ENCODE measurements at places on chromosomes 6 and 20. TPM values are rescaled to one million over a fixed set of nuclear protein-coding genes. Genes with fewer than 3 reads are reported as not detected.
A peak's percentile ranks its signal among the peaks of the same experiment; 100 is the strongest.

- H3K4me1 ChIP-seq = peaks cover 5% of the 10 kb centered on the region
- H3K4me3 ChIP-seq = no peak overlapping the region
- no peaks in the 10 kb centered on the region for H3K27me3 ChIP-seq
- no peak for DNase-seq
- H3K36me3 ChIP-seq = peaks cover 15% of the 10 kb centered on the region
- H3K27ac ChIP-seq = no peak overlapping the region
Observed at GRCh38 chr20:21238818-21239536, 64.2 kb upstream of the XRN2 start.

CLIC5 gene
- not detected for total RNA-seq

MUC21 gene
- total RNA-seq = not detected

LPA gene
- total RNA-seq = not detected

DNA sequence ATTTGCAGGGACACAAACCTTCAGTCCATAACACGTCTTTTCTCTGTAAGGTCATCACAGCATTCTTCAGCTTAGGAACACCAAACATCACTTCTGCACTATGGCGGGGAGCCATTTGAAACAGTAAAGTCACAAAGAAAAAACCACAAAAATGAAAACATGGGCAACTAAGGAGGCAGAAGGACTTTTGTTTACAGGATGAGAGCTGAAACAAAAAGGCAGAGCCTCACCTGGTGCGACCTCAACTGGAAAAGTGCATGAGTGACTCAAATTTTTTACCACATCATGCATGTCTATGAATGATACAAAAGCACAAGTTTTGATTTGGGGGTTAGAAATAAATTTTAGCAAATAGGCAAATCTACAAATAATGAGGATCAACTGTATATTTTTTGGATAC is 68.2 kb upstream of the TNFAIP3 start:
- H3K36me3 ChIP-seq = peaks cover 11% of the 10 kb centered on the region
- H3K27me3 ChIP-seq = no peaks in the 10 kb centered on the region

LAMA2 gene
- 3.9 TPM for total RNA-seq

SLC22A3 gene
- 0.20 TPM for total RNA-seq

- no peak for DNase-seq
- no peak overlapping the region for H3K4me3 ChIP-seq
- no peaks in the 10 kb centered on the region for H3K36me3 ChIP-seq
- no peaks in the 10 kb centered on the region for H3K4me1 ChIP-seq
- H3K27ac ChIP-seq = no peak overlapping the region
- no peaks in the 10 kb centered on the region for H3K27me3 ChIP-seq
Observed at GRCh38 chr20:14544688-14545087, 207.3 kb upstream of the FLRT3 start.

FOXQ1 gene
- 5.6 TPM for total RNA-seq

DNA sequence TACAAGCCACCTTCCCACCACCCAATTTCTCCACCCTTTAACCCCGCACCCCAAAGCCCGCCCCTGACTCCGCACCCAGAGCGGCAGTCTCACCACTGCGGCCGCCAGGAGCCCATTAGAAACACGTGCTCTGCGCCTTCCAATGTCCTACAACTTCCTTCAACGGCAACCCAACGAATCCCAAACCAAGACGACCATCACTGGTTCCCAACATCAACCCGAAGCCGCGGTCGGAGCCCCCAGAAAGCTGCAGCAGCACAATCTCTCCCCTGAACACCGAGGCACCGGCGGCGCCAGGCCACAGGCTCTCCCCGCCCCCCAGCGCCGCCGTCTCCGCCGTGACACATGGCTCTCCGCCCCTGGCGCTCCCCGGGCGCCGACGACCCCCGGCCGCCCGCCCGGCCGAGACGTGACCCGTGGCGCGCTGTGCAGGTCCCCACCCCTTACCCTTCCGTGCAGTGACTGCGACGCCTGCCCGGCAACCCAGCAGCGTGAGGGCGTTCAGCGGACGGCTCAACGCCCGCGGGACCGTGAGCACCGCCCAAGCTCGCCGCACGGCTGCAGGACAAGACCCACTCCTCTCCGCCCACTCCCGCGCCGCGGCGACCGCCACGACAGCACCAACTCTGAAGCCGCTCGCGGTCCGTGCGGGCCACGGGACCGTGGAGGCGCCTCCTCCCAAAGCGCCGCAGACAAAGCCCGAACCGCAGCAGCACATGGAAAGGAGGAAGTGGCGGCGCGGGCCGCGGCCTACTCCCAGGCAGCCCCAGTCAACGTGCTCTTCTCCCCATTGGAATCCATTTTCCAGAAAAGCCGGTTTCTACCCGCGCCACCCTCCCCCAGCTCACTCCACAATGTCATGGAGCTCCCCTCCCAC is 551 bp downstream of the SYNCRIP start:
- H3K4me1 ChIP-seq = peaks cover 44% of the 10 kb centered on the region
- H3K27ac ChIP-seq = peak overlapping the region; percentile 99
- no peaks in the 10 kb centered on the region for H3K27me3 ChIP-seq

- DNase-seq = peak; percentile 38
- no peaks in the 10 kb centered on the region for H3K36me3 ChIP-seq
- no peak overlapping the region for H3K4me3 ChIP-seq
- peak overlapping the region; percentile 74 for H3K27ac ChIP-seq
- peaks cover 24% of the 10 kb centered on the region for H3K4me1 ChIP-seq
Observed at GRCh38 chr6:147941143-147941542, 401.5 kb upstream of the SASH1 start.

DNA sequence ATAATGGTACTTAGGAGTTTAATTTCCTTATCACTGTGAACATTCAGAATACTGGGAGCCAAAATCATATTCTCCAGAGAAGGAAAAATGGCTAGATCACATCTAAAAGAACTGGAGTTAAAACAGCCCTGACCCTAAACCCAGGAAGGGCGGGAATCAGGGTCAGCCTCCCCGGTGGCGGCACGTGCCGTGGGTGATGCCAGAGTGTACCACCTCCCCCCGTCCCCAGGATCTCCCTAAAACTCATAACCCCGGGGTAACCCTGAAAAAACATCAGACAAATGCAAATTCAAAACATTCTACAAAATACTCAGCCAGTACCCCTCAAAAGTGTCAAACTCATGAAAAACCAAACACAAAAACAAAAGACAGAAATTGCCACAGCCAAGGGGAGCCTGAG is 148.3 kb downstream of the DLL1 start:
- H3K4me1 ChIP-seq = peaks cover 14% of the 10 kb centered on the region
- peaks cover 11% of the 10 kb centered on the region for H3K27me3 ChIP-seq
- H3K36me3 ChIP-seq = no peaks in the 10 kb centered on the region
- no peak overlapping the region for H3K4me3 ChIP-seq
- DNase-seq = no peak
- H3K27ac ChIP-seq = no peak overlapping the region

DNA sequence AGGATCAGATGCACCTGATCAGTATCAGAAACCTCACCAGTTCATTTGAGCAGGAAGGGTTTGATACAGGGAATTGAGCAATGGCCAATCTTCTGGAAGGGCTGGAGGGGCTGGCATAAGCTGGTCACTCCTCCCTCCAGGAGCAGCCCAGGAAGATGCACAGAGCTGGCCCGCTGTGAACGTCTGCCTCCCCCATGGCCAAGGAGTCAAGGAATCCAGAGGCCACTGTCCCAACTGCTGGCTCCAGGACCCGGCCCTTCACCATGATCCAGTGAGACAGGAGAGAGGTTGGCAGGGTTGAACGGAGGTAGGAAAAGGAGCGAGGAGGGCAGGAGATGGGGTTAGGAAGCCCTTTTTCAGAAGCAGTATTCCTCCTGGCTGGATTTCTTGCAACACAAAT is 113.9 kb upstream of the CST7 start:
- no peak overlapping the region for H3K4me3 ChIP-seq
- H3K27ac ChIP-seq = no peak overlapping the region
- H3K4me1 ChIP-seq = no peaks in the 10 kb centered on the region
- H3K27me3 ChIP-seq = no peaks in the 10 kb centered on the region

SGK2 gene
- 0.33 TPM for total RNA-seq

DNA sequence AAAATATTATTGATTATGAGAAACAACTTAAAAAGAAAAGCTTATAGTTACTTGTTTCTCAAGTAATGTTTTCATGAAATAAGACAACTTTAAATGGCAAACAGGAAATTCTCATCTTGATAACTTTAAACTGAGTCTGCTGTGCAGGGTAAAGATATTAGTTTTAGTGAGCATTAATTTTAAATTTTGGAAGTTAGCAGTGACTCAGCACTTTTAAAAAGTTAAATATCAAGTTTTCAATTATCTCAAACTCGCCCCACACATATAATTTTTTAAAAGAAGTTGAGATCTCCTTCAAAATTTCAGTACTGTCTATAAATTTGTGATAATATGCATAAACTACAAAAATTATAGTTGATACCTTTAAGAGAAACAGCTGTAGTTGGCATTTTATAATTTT is 337.3 kb upstream of the NT5E start:
- H3K36me3 ChIP-seq = no peaks in the 10 kb centered on the region
- no peaks in the 10 kb centered on the region for H3K27me3 ChIP-seq
- no peak overlapping the region for H3K27ac ChIP-seq
- no peak overlapping the region for H3K4me3 ChIP-seq
- H3K4me1 ChIP-seq = peaks cover 10% of the 10 kb centered on the region
- DNase-seq = no peak

- peaks cover 12% of the 10 kb centered on the region for H3K4me1 ChIP-seq
- peak; percentile 87 for DNase-seq
- H3K4me3 ChIP-seq = no peak overlapping the region
- H3K27ac ChIP-seq = peak overlapping the region; percentile 59
- no peaks in the 10 kb centered on the region for H3K36me3 ChIP-seq
Observed at GRCh38 chr6:10347561-10348327, 67.1 kb downstream of the TFAP2A start.
